ENCODE measurements at places on chromosomes 1 and 21. TPM values are rescaled to one million over a fixed set of nuclear protein-coding genes. Genes with fewer than 3 reads are reported as not detected.
A peak's percentile ranks its signal among the peaks of the same experiment; 100 is the strongest.

- H3K27me3 ChIP-seq, result no peaks in the 10 kb centered on the region
- H3K27ac ChIP-seq, result peak overlapping the region; percentile 35
- peak; percentile 97 for DNase-seq
- H3K4me3 ChIP-seq, result no peak overlapping the region
- H3K36me3 ChIP-seq, result no peaks in the 10 kb centered on the region
- H3K4me1 ChIP-seq, result peaks cover 9% of the 10 kb centered on the region
These were observed 57.5 kb upstream of the GUCA2A start for GRCh38 chr1:42221952-42222606.

- H3K27me3 ChIP-seq, result peaks cover 12% of the 10 kb centered on the region
- no peaks in the 10 kb centered on the region for H3K4me1 ChIP-seq
- DNase-seq, result no peak
- no peak overlapping the region for H3K4me3 ChIP-seq
- H3K27ac ChIP-seq, result no peak overlapping the region
These were observed 126.7 kb upstream of the POU3F1 start for GRCh38 chr1:38173157-38173831.

DNA sequence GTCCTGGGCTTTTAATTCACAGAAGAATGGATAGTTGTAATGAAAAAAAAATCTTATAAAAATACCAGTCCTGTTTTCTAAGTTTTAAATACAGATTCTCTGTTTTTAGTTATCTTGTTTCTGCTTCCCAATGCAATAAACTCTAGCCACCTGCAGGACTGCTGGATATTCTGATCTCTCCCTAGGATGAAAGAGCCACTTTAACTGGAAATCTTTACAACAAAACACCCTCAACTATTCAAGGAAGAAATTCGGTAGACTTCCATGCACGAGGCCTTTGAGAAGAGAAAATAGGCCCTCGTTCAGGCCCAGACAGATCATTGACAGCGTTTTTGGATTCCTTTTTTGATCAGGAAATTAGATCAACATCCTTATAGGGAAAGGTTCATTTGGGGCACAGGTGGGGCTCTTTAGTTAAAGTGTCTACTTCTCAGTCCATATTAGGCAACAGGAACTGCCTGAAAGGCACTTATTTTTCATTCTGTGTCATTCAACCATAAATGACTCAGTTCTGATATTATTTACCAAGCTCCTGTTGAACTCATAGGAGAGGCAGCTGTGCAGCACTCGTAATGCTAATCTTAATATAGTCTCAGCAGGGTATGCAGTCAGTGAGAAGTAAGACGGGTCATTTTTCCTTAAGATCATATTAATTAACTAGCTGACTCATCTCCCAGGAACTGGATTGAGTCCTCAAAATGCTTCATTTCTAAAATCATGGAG is 71.1 kb upstream of the ERRFI1 start:
- H3K27me3 ChIP-seq, result no peaks in the 10 kb centered on the region
- H3K27ac ChIP-seq, result peak overlapping the region; percentile 98
- H3K4me1 ChIP-seq, result peaks cover 46% of the 10 kb centered on the region
- H3K4me3 ChIP-seq, result no peak overlapping the region
- DNase-seq, result peak; percentile 99

GRCh38 chr1:68459796-68460195 is 10.0 kb upstream of the RPE65 start:
- H3K4me3 ChIP-seq, result no peak overlapping the region
- no peaks in the 10 kb centered on the region for H3K4me1 ChIP-seq
- no peak overlapping the region for H3K27ac ChIP-seq
- H3K36me3 ChIP-seq, result no peaks in the 10 kb centered on the region

DNA sequence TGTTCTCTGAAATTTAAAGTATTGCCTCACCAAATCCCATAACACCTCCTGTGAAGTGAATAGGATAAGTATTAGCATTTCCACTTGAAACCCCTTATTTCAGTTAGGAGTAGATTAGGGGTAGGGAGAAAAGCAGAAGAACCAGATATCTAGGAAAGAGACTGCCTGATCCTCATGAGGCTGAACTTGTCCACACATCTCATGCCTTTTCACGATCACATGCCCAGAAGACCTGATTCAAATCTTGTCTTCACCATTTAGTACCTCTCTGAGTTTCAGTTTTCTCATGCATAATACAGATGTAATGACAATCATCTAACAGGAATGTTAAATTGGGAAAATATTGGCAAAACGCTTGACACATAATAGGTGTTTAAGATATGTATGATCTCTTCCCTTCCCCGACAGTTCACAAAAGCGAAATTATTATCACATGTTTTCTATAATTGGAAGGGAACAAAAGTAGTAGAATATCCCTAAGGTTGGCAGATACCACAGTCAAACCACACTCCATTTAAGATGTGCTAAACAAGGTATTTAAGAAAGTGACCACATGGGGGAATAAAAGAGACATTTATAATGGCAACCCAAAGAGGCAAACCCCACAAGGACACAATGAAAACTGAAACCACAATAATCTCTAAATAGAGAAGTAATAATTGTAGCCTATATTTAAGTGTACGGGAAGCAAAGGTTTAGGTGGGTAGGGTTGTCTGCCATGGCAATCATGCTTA is 25.2 kb downstream of the GFI1 start:
- no peak overlapping the region for H3K27ac ChIP-seq
- no peaks in the 10 kb centered on the region for H3K36me3 ChIP-seq
- H3K4me1 ChIP-seq, result no peaks in the 10 kb centered on the region
- DNase-seq, result no peak

GRCh38 chr1:168863772-168864171 is 134.8 kb upstream of the DPT start:
- no peak overlapping the region for H3K4me3 ChIP-seq
- no peaks in the 10 kb centered on the region for H3K4me1 ChIP-seq
- H3K27me3 ChIP-seq, result no peaks in the 10 kb centered on the region
- H3K36me3 ChIP-seq, result no peaks in the 10 kb centered on the region
- DNase-seq, result no peak
- H3K27ac ChIP-seq, result no peak overlapping the region

DNA sequence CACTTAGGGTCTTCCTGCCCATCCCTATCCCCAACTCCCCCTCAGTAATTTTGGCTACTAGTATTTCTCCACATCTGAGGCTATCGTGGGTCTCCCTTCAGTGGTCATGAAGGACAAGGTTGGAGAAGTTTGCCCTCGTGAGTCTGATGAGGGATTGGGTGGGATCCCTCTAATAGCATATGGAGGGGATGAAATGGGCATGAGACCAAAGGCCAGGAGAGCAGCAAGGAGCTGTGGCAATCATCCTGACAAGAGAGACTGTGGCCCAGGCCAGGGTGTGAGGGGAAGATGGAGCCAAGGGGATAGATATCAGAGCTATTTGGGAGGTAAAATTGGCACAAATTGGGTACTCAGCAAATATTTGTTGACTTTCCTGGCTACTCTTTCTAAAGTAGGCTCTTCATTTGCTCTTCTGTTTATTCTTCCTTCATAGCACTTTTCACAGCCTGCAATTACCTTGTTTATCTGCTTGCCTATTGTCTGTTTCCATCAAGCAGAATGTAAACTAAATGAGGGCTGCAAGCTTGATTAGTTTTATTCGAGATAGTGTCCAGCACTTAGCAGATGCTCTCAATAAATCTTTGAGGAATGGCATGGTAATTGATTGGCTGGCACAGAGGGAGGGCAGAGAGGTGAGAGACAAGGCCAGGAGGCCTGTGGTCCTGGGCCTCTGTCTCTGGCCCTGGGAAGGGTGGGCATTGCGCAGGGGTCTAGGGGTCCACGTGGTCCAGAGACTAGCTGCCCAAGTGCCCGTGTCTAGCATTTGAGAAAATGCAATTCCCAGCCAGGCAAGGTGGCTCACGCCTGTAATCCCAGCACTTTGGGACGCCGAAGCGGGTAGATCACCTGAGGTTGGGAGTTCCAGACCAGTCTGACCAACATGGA is 1.5 kb upstream of the PLK3 start:
- no peak overlapping the region for H3K4me3 ChIP-seq
- peaks cover 16% of the 10 kb centered on the region for H3K36me3 ChIP-seq
- H3K27ac ChIP-seq, result no peak overlapping the region
- DNase-seq, result no peak

DNA sequence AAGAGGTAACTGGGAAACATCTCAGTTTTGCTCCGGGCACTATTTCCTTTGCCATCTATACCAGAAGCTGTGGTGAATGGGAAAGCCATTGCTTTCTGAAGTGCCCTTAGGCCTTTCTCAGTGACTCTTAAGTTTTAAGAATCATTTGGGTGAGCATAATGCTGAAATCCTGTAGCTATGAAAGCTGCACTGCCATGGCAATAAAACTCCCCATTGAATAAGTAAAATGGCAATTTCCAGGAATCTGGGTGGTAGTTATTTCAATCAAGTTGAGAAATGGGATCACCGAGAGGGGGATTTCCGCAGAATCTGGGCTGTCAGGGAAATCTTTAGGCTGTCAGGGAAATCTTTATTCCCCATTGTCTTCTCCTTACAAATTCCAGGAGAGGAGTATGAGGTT is 26.8 kb upstream of the MACF1 start:
- peak overlapping the region; percentile 92 for H3K27ac ChIP-seq
- no peak for DNase-seq
- H3K4me3 ChIP-seq, result no peak overlapping the region

GRCh38 chr1:78043436-78043835 is 2.3 kb upstream of the GIPC2 start:
- H3K36me3 ChIP-seq, result no peaks in the 10 kb centered on the region
- no peak for DNase-seq
- peaks cover 8% of the 10 kb centered on the region for H3K4me1 ChIP-seq
- H3K27me3 ChIP-seq, result peaks cover 16% of the 10 kb centered on the region
- H3K27ac ChIP-seq, result no peak overlapping the region
- H3K4me3 ChIP-seq, result no peak overlapping the region

Gene RAP1GAP
- 3.2 TPM for total RNA-seq

Gene SARS1
- 355 TPM for total RNA-seq

Gene SLC1A7
- total RNA-seq, result not detected

Gene LAX1
- not detected for total RNA-seq

Gene GLRX2
- total RNA-seq, result 37.1 TPM

Gene SELENBP1
- 7.2 TPM for total RNA-seq

Measured in astrocyte (in vitro differentiated cells and primary cell).